ENCODE measurements at places on chromosomes 7 and 10. TPM values are rescaled to one million over a fixed set of nuclear protein-coding genes. Genes with fewer than 3 reads are reported as not detected.

DNA sequence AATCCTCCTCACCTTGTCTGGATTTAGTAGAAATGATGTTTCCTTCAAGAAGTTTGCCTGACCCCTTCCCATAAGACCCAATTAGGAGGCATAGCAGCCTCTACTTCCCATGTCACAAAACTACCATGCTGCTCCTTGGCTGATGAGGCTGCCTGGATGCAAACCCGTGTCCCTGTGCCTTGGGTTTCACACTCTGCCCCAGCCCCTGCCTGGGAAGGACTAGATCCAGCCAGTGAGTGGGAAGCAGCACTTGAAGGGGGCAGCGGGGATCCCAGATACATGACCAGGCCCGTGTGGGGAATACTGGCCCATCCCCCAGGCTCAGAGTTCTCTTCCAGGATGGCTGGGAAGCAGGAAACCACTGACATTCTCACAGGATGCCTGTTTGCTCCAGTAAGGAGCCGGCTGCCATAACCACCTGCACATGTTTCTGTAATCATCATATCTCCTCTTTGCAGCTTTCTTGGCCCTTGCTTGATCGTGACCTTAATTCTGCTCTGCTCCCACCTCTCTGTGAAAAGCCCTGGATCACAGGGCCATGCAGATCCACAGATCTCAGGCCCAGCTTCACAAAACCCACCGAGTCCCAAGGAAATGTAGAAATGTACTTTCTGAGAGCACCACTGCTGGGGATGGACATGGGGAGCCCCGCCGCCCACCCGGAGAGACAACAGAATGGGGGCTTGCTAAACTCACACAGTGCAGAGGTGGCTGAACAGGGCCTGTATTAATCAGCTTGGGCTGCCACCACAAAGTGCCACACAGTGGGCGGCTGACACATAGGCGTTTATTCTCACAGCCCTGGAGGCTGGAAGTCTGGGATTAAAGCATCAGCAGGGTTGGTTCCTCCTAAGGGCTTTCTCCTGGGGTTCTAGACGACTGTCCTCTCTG is 287.8 kb upstream of the IGFBP3 start:
- no peak for DNase-seq

Gene MUC12
- polyA plus RNA-seq: 0.54 TPM

GRCh38 chr7:32501522-32501921 is 6.2 kb downstream of the AVL9 start:
- DNase-seq: no peak

GRCh38 chr7:73573791-73574190 is 4.6 kb downstream of the TBL2 start:
- no peak for DNase-seq

GRCh38 chr7:31545549-31545948 is 31.7 kb downstream of the ITPRID1 start:
- no peak for DNase-seq

Gene RSPH10B
- polyA plus RNA-seq: not detected

DNA sequence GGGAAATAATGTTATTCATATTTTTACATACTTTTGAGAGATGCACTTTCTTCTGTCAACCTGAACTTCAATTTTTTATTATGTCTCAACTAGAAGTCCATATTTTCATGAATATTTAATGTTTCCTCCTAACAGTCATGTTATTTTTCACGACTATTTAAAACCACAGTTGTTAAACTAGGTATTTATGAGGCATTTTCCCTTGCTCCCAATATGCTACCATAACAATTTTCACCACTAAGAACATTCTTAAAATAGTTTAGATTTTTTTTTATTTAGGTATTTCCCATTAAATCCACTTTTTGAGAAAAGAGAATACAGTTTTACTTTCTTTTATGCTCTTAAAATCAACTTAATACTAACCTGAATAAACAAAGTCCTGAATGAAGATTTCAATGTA is 89.4 kb downstream of the JAZF1 start:
- no peak for DNase-seq

GRCh38 chr10:61990761-61991135 is 89.2 kb downstream of the ARID5B start:
- no peak for DNase-seq

GRCh38 chr10:114400091-114400490 is 4.2 kb downstream of the AFAP1L2 start:
- no peak for DNase-seq

DNA sequence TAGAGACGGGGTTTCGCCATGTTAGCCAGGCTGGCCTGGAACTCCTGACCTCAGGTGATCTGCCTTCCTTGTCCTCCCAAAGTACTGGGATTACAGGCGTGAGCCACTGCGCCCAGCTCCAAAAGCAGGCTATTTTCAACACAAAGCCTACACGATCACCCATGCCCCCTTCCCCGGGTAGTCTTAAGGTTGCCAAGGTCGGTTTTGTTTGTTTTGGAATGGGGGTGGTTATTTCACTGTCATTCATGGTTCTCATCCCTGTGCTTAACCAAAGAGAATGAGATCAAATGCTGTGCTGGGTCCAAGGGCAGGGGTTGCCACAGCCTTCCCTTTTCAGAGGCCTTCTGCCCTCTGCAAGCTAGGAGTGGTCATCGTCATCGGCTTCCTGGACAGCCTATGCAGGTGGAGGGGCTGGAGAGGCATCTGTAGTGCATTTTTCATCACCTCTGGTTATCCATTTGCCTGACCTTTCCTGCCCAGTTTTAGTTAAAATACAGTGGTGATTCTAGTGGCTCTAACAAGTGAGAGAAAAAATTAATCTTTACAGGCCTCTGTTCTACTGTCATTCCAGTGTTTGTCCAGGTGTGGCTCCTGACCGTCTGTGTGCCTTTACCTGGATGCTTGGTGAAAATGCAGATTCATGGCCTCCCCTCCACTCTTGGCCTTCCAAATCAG is 11.4 kb downstream of the BLVRA start:
- DNase-seq: no peak

DNA sequence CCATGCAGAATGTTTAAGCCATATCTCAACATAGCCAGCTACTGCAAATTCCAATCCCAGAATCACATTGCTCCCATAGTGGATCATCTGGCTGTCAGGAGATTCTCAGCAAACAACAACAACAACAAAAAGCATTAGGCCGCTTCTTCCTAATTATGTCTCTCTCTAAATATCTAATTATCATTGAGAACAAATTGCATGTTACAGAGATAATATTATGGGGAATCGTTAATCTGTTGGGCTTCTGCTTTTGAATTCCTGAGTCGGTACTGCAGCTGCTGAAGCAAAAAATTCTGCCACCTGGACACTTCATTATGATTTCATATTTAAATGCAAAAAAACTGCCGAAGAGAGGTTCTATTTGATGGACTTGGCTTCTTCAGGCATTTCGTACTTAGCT is 388.7 kb downstream of the GFRA1 start:
- no peak for DNase-seq

Gene PDK4
- not detected for polyA plus RNA-seq

Gene UBE3C
- 30.7 TPM for polyA plus RNA-seq

Gene TRUB1
- polyA plus RNA-seq: 10.2 TPM

DNA sequence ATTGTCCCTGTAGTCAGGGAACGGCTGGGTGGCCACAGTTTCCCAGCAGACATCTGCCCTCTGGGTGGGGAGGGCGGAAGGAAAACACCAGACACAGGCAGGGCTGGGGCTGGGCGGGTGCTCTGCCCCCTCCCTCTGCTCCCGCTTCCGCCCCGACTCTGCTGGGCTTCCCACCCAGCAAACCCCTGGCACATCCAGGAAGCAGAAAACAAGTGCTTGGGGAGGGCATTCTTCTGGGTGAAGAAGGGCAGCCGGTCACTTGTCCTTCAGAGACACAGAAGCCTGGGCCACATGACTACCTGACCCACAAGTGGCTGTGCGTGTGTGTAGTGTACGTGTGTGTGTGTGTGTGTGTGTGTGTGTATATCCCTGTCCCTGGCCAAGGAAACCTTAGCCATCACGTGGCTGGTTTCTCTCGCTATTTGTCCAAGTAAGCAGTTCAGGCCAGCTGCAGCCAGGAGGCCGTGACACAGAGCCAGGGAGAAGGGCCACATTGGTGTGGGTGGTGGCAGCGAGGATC is 77.9 kb downstream of the ZMIZ1 start:
- no peak for DNase-seq

Data from CD8-positive, alpha-beta memory T cell (primary cell).